Stimulated activated effector memory CD8-positive, alpha-beta T cell treated with anti-CD3 and anti-CD28 coated beads, Interleukin-12 subunit alpha, Interleukin-12 subunit beta, amount 100 ng/mL, for 72 hours (primary cell): ENCODE measurements at places on chromosomes 6 and 20.

DNA sequence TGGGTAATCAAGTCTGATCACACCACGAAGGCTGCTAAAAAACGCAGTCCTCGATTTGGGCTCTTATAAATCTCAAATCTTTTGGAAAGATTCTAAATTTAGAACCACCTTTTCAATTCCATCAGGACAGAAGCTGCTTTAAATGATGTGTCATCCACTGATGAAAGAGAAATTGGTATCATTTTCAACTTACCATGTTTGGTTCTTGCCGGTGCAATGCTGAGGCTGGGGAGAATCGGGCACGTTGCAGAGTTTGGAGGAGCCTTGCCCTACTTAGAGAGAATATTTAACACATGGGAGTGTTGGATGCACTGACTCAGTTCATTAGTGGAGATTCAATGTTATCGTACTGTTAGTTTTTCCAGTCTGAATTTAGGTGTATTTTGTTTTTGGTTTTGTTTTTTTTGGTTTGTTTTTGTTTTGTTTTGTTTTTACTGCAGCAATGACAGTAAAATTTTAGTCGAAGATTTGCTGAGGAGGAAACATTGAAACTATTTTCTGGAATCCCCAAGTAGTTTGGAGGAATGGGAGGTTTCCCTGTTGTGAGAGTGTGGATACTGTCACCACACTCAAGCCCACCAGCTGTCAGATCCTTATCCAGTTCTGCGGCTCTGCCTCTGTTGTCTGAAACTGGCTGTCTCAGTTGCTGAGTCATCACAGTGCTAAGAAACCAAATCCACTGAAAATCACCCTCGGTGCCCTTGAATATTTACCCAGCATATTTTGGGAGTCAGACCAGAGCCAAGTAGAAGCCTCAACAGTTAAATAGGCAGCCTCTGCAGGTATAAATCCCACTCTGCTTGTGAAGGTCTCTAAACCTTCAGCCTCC is 497.0 kb downstream of the BTBD3 start:
- DNase-seq = no peak

DNA sequence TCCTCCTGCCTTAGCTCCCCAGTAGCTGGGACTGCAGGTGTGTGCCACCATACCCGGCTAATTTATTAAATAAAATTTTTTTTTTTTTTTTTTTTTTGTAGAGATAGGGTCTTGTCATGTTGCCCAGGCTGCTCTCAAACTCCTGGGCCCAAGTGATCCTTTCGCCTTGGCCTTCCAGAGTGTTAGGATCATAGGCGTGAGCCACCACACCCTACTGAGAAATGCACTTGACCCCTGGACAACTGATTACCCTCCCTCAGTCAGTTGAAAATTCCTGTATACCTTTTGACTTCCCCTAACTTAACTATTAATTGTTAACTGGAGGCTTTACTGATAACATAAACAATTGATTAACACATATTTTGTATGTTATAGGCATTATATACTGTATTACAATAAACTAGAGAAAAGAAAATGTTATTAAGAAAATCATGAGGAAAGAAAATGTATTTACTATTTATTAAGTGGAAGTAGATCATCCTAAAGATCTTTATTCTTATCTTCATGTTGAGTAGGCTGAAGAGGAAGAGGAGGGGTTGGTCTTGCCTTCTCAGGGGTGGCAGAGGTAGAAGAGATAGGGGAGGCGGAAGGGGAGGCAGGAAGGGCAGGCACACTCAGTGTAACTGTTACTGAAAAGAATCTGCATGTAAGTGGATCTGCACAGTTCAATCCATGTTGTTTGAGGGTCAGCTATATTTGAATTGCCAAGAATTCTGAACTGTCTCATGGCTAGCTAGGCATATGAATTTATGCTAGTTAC is 104.3 kb downstream of the FARS2 start:
- DNase-seq = no peak

DNA sequence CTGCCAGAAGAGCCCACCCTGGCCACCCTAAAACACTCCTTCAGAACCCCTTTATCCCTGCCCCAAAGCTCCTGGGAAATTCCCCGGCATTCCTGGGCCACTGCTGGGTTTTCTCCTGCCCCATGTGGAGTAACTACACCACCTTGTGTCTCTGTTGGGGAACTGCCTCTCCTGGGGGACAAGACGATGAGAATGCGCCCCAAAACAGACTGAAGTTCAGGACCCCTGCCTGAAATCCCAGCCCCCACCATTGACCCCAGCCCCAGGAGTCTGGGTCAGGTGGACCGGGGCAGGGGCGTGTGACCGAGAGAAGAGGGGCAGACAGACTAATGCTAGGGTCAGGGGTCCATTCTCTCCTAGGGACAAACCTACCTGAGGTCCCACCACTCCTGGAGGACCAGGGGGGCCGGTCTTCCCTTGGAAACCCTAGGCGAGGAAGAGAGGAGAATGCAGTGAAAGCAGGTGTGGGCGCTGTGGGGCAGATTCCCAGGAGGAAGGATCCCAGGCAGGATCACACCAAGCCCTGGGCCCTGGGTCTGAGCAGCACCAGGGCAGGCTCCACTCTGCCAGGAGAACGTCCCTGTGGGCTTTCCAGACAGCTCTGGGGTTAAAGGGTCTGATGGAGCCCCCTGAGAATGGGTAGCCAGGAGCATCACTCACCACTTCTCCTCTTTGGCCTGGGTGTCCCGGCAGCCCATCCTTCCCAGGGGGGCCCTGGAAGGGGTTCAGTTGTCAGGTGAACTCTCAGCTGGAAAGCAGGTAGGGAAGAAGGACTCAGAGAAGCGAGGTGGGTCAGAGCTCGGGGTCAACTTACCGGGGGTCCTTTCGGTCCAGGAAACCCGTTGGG is 19.4 kb downstream of the COL11A2 start:
- no peak for DNase-seq

GRCh38 chr6:165013701-165014100 is 295.7 kb downstream of the C6orf118 start:
- no peak for DNase-seq

DNA sequence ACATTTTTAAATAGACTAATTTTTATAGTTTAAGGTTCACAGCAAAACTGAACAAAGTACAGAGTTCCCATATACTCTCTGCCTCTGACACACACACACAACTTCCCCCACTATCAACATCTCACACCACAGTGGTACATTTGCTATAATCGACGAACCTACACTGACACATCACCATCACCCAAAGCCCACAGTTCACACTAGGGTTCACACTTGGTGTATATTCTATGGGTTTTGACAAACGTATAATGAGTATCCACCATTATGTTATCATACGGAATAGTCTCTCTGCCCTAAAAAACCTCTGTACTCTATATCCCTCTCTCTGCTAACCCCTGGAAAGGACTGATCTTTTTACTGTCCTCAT is 15.6 kb downstream of the TMEM30A start:
- DNase-seq = no peak

DNA sequence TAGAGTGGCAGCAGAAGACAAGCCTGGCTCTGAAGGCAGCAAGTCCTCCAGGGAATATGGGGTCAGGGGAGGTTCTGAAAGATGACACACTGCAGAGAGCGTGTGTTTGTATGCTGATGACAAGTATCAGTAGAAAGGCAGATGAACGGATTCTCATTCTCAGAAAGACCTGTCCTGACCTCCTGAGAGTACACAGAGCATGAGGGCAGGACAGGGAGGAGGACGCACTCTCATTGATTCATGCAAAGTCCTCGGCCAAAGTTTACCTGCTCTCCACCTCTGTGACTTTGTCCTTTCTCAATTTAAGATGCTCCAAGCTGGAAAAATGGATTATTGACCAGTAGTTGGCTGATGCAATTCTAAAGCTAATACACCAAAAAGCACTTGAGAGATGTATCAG is 156.7 kb downstream of the LPA start:
- no peak for DNase-seq
